ENCODE measurements at places on chromosomes 7 and 10.
A peak's percentile ranks its signal among the peaks of the same experiment; 100 is the strongest.

DNA sequence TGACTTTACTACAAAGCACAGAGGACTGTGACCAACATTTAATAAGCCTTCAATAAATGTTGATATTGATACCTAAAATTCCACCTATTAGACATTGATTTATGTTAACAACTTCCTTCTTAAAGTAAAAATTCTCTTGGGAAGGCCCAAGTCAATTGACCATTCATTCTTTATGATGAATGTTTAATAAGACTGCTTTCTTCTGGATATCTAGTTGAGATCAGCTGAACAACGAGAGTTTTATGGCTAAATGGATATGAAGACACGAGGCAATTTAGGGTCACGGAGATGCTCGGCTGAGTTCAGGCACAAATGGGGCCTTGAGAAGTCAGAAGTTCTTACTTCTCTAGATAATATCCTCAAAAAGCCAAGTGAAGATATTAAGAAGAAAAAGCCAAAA, 258.8 kb downstream of the FRMD4A start:
- no peak for DNase-seq

- no peak for DNase-seq
Measured at GRCh38 chr7:107989618-107990373, 13.2 kb downstream of the LAMB1 start.

DNA sequence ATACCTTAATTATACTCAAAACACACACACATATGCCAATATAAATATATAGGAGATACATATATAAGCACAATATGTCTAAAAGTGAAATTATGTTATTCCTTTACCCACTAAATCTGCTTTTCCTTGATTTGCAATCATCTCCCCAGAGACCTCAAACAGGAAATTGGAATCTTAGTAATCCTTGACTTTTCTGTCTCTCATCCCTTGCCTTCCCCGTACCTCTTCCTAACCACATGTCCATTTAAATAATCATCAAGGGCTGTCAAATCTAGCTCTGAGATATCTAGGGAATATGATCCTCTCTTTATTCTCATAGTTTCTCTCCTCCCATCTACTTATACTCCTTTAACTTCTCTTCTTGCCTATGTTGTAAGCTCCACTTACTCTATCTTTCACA, 336.6 kb downstream of the HGF start:
- DNase-seq, result no peak

- DNase-seq, result no peak
Measured at GRCh38 chr10:51955696-51956095, 256.3 kb upstream of the CSTF2T start.

DNA sequence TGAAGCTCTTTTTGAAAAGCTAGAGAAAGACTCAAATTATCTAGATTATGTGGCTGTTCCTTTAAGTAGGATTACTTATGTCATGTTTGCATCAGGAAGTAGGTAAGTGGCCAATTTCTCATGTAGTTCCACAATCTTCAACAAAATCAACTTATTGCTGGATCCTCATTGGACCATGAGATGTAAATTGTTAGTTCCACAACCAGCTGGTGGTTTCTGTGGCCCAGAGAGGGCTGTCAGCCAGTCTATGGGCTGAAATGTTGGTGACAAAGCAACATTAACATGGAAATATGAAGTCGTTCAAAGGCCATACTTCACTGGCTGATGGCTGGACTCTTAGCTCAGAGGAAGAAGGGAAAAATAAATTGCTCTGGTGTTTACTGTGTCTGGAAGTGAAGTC, 157.9 kb downstream of the PLXDC2 start:
- no peak for DNase-seq

DNA sequence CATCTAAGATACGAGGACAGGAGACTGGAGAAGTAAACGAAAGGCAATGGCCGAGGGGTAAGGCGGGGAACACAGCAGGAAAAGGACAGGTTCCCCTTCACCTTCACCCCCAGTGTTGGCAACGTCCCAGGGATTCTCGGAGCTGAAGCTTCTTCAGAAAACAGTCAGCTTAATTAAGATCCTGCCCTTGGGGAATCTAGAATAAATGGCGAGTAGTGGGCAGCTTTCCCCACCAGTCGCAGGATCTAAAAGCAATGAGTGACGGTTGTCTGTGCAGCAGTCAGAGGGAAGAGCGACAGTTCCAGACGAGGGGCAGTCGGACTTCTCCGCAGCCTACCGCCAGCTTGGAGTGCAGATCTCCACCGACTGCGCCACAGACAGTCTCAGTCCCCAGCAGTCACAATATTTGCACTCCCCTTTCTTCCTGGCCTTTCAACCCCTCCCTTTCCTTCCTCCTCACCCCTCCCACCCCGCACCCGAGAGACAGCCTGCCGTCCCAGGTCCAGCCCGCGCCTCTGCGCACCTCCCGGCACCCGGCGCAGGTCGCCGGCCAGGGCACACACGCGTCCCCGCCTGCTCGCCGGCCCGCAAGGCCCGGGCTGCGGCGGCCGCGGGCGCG, 10.9 kb upstream of the SP8 start:
- DNase-seq, result peak; percentile 69

GRCh38 chr7:102273749-102274712, 12.6 kb upstream of the SH2B2 start:
- no peak for DNase-seq

DNA sequence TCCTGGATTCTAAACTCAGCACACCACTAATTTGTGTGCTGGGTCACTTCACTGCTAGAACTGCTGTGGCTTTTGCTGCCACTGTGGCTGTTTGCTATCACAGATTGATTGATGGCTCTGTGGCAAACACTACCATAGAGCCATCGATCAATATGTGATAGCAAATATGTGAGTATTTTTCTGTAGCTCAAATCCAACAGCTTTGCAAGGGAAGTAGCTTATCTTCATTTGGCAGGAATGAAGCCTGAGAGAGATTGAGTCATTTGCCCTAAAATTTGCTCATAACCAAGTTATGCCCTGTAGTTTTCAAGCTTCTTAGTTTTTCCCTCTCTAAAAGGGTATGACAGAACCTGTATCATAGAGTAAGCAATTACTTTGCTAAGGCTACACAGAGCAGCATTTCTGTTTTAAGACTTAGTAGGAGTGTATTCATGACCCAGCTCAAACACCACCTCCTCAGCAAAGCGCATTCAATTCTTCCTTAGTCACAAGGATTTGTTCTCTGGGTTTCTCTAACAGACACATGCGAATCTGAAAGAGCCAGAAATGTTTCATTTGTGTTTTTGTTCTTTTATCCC, 43.1 kb downstream of the MINPP1 start:
- no peak for DNase-seq

- no peak for DNase-seq
Measured at GRCh38 chr10:86443069-86443468, 76.5 kb upstream of the GRID1 start.
